M059J (cell line): ENCODE measurements at places on chromosomes 7 and 10.

- no peak for DNase-seq
Observed at GRCh38 chr7:76347710-76348109, 11.1 kb downstream of the YWHAG start.

- DNase-seq, result no peak
Observed at GRCh38 chr7:118045629-118046028, 138.3 kb upstream of the LSM8 start.

DNA sequence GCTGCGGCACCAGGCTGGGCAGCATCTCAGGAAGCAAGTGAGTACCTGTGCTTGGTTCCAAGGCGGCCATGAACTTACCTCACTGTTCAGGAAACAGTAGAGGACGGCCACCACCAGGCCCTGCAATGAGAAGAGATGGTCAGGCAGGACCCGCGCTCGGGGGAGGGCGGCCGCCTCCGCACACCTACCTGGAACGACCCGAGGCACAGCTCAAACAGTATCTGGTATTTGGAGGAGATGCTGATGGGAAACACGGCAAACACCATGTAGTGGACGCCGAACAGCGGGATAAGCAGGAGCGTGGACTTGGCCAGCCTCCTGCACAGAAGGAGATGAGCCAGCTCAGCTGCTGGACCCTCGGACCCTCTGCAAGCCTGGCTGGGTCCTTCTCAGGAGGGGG, 112.9 kb downstream of the VIPR2 start:
- DNase-seq, result no peak

- peak; percentile 63 for DNase-seq
Observed at GRCh38 chr10:46787321-46787615, 124.0 kb upstream of the PTPN20 start.

- peak; percentile 78 for DNase-seq
Observed at GRCh38 chr10:86958901-86959736, 720 bp downstream of the SNCG start.

DNA sequence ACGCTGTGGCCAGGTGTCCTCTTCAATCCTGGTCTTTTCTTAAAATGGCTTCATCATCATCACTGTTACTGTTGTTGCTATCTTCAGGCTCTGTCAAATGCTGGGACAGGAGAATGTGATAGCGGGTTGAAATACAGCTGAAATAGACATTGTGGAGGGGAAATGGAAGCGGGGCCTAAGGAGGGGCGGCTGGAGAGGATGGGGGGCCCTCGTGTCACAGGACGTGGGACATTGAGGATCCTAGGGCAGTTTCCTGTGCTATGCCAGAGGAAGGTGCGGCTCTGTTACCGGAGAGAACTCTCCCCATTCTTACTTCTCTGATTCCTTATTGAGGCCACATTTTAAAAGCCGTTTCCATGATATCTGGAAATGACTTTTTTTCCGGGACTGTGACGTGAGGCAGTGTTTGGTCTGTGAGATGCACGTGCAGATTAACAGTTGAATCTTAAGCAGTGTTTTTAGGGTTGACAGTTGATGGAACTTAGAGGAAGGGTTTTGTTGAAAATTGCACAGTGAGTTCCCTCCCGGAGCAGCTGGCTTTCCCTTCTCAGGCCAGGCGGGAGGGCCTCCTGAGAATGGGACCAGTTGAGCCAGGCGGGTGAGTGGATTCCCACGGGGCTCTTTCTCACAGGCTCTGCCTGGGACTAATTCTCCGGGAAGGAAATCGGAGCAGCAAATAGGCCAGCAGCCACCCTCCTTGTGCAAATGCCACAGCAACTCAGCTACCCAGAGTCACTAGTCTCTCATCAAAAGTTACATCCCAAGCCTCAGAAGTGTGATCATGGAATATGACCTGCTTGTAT, 125.2 kb downstream of the TACC2 start:
- DNase-seq, result no peak

- DNase-seq, result no peak
Observed at GRCh38 chr10:95208702-95209391, 14.8 kb downstream of the ACSM6 start.

DNA sequence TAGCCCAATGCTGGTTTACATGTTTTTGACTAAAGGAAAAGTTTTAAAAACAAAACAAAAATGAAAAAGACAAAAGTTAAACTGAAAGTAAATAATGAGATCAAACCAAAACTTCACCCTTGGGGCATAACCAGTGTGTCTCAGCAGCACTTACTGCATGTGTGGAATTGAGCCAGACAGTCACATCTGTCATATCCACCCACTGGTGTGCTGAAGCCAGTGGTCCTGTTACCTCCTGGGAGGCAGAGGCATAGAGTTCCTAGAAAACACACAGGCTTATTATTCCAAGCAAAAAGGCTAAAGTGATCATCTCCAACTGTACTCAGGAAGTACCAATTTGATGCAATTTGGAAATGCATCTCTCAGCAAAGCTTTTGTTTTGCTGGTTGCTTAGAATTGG, 40.4 kb downstream of the ASAH2 start:
- peak; percentile 26 for DNase-seq

DNA sequence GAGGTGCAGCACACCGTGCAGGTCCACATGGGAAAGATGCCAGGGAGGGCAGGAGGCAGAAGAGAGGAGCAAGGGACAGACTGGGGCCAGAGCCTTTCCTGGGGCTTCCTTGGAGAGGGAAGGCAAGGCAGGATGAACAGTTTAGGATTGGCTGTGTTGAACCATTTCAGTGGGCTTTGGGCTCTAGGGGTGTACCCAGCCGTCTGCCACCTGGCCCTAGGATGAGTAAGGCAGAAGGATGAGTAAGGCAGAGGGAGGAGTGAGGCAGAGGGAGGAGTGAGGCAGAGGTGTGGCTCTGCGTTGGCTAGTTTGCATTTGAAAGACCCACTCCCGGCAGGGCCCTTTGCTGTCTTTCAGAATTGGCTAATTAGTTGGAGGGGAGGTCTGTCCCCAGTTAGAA, 31.5 kb upstream of the PRF1 start:
- peak; percentile 17 for DNase-seq

GRCh38 chr7:16178585-16178984, 242.8 kb downstream of the CRPPA start:
- DNase-seq, result no peak

- no peak for DNase-seq
Observed at GRCh38 chr10:124035928-124036558, 57.4 kb downstream of the CHST15 start.

GRCh38 chr10:23945845-23946244, 263.1 kb upstream of the KIAA1217 start:
- no peak for DNase-seq

- no peak for DNase-seq
Observed at GRCh38 chr7:30460246-30460633, 18.3 kb downstream of the NOD1 start.

- no peak for DNase-seq
Observed at GRCh38 chr10:96714746-96715255, 5.5 kb downstream of the PIK3AP1 start.

GRCh38 chr7:47291461-47292081, 290.3 kb downstream of the TNS3 start:
- peak; percentile 98 for DNase-seq

- DNase-seq, result peak; percentile 32
Observed at GRCh38 chr7:24587853-24588252, 14.6 kb downstream of the PALS2 start.
